ENCODE measurements at places on chromosomes 3 and 15.

- no peak for DNase-seq
Measured at GRCh38 chr3:134640872-134641470, 9.9 kb downstream of the KY start.

DNA sequence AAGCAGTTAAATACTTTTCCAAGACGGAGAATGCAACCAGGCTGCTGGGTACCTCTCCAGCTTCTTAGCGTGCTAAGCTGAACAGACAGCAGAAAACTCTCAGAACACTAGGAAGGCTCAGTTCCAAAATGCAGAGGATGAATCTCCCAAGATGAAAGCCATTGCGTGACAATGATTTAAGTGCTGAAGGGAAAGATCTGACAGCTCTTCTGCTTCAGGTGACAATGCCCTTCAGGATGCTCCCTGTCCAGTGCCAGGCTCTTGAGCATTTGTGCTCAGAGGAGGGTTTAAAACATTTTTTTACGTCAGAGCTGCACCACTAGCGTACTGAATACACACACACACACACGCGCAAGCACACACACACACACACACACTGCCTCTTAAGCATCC lies 26.3 kb downstream of the ARHGEF3 start:
- no peak for DNase-seq

DNA sequence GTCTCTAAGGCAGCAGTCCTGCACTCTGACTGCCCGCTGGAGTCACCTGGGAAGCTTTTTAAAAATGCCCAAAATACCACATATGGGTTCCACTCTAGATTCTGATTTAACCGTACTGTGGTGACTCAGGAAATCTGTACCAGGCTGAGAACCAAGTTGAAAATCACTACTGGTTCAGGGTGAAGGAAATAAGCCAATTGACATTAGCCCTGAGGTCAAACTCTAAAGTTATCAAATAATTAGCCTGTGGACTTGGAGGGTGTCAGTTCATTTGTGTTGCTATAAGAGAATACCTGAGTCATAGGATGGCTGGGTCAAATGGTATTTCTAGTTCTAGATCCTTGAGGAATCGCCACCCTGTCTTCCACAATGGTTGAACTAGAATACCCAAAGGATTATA lies 321.7 kb upstream of the ROPN1 start:
- DNase-seq: no peak

- DNase-seq: no peak
Measured at GRCh38 chr3:106381939-106382335, 513.1 kb upstream of the CBLB start.

- no peak for DNase-seq
Measured at GRCh38 chr15:77544162-77544561, 88.5 kb downstream of the LINGO1 start.
